ENCODE measurements at places on chromosomes 1 and 21. TPM values are rescaled to one million over a fixed set of nuclear protein-coding genes. Genes with fewer than 3 reads are reported as not detected.
A peak's percentile ranks its signal among the peaks of the same experiment; 100 is the strongest.

Gene RRAGC
- polyA plus RNA-seq, result 28.6 TPM

Gene ADARB1
- polyA plus RNA-seq, result 12.1 TPM

Gene APCS
- 0.06 TPM for polyA plus RNA-seq

Gene GREM2
- 14.6 TPM for polyA plus RNA-seq

Gene AUNIP
- 2.0 TPM for polyA plus RNA-seq

Gene S100A1
- 2.8 TPM for polyA plus RNA-seq

GRCh38 chr1:5570931-5571330, 421.3 kb downstream of the NPHP4 start:
- no peaks in the 10 kb centered on the region for H3K27me3 ChIP-seq
- no peaks in the 10 kb centered on the region for H3K36me3 ChIP-seq
- no peak overlapping the region for H3K27ac ChIP-seq
- no peak overlapping the region for H3K4me3 ChIP-seq
- DNase-seq, result no peak

- no peaks in the 10 kb centered on the region for H3K36me3 ChIP-seq
- H3K27ac ChIP-seq, result no peak overlapping the region
- DNase-seq, result no peak
- no peaks in the 10 kb centered on the region for H3K27me3 ChIP-seq
- peaks cover 8% of the 10 kb centered on the region for H3K4me1 ChIP-seq
- H3K4me3 ChIP-seq, result no peak overlapping the region
These were observed 272.9 kb downstream of the KAZN start for GRCh38 chr1:14871218-14871970.

DNA sequence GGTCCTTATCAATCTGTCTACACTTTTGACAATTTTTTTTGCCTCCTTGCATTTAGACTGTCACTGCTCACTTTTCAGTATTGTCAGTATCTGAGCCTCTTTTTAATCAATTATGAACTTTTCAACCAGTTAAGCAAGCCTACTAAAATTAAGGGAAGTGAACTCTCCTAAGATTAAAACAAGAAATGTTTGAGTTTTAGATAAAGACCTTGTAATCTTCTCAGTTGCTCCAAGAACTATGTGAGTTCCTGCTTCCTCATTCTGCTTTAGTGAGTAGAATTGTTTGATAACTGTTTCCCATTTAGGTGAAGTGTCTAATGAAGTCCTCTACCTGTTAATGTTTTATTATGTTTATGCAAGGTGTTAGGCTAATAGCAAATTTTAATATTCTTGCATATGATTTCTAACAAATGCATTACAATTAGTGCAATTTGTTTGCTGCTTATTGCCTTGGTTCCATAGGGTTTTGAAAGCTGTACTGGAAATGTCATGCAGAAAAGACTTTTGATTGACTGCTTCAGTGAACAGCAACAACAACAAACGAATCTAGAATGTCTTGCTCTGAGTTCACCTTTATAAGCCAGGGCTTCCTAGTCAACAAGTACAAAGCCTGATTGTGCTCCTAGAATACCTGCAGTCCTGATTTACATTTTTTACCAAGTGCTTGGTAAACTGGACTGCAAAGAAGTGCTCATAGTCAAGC, 40.9 kb downstream of the PLA2G4A start:
- no peaks in the 10 kb centered on the region for H3K4me1 ChIP-seq
- H3K27ac ChIP-seq, result no peak overlapping the region
- no peaks in the 10 kb centered on the region for H3K36me3 ChIP-seq
- DNase-seq, result no peak

- peaks cover 9% of the 10 kb centered on the region for H3K36me3 ChIP-seq
- no peak for DNase-seq
- H3K4me3 ChIP-seq, result no peak overlapping the region
- no peak overlapping the region for H3K27ac ChIP-seq
- H3K4me1 ChIP-seq, result peaks cover 11% of the 10 kb centered on the region
These were observed 5.1 kb downstream of the BEND5 start for GRCh38 chr1:48771561-48771960.

DNA sequence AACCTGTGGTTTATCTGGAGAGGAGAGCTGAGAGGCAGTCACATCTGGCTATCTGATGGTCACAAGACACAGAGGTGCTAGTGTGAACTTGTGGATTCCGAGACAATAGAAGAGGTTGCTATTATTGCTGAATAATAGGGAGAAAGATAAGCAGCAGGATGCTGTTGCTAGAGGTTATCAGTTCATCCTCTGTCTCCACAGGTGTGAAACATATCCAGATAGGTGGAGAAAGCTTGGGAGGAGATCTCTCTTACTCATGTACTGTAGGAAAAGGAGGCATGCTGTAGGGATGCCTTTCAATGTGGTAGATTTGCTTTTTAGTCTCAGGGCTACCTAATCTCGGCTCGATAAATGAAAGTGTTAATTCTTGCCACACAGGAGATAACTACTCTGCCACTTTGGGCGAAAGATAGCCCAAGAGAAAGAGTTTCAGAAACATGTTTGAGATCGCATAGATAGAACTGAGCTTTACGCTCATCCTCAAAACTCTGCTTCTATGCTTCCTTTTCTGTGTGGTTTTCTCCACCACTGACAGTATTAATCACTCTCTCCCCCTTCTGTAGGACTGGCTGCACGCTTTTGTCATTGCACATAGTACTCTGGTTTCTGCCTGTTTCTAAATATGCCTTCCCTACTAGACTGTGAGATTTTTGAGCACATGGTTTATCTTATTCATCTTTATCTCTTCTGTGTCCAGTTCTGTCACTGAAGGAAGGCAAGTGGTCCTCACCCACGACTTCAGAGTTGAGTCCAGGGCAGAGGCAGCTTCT, 36.7 kb upstream of the PLXNA2 start:
- H3K4me1 ChIP-seq, result no peaks in the 10 kb centered on the region
- H3K36me3 ChIP-seq, result no peaks in the 10 kb centered on the region
- no peak overlapping the region for H3K4me3 ChIP-seq

DNA sequence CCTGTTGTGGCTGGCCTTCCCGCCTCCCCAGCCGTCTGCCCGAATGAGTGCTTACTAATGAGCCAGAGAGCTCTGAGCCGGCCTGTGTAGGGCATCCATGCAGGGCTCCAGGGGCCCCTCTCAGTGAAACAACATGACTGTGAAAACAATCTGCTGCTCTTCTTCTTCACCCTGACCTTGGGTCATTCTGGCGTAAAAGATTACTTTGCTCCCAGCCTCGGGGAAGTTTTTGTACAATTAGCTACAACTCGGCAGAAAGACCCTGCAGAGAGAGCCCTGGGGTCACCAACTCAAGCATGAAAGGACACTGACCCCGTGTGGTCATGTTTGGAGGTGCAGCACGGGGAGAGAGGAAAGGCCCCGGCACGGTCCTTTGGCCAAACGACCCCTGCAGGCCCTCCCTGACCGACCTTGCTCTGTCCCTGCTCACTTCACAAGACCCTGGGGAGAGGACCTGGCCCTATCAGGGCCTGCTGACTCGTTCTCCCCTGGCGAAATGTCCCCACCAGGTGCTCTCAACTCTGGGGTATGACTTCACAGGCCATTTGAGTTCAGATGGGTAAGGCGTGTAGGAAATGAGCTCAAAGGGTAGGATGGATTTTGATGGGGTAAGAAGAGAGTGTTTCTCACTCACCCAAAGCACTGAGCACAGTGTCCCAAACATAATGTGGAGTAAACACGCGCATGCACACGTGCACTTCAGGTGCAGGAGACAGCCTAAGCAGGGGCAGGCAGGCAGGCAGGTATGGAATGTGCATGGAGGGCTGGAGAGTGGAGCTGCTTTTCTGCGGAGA, 22.9 kb upstream of the FAM20B start:
- no peaks in the 10 kb centered on the region for H3K27me3 ChIP-seq
- H3K4me3 ChIP-seq, result no peak overlapping the region
- no peaks in the 10 kb centered on the region for H3K36me3 ChIP-seq
- peak; percentile 82 for DNase-seq

DNA sequence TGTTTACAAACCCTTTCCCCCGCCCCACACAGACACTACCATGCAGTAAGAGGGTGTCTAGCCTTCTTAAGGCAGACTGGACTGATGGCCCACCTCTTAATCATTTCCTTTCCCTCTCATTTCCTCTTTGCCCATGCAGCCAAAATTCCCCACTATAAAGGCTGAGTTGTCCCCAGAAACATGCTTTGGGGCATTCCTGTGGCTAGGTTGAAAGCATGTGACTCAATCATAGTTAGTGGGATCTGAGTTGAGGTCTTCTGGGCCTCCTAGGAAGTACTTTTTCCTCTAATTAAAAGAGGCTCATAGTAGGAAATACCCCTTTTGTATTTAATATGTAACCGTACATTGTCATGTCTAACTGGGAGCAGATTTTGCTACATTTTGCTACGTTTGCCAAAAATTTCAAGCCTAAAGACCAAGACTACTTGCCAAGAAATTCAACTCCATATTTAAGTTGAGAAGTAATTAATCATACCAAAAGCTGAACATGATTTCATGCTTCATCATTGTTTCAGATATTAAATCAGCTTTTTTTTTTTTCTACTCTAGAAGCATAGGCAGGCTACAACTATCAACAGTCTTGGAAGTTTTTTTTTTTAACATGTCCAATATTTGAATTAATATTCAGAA, 174.7 kb downstream of the ADGRL4 start:
- H3K27ac ChIP-seq, result no peak overlapping the region
- no peaks in the 10 kb centered on the region for H3K36me3 ChIP-seq
- no peaks in the 10 kb centered on the region for H3K27me3 ChIP-seq
- no peaks in the 10 kb centered on the region for H3K4me1 ChIP-seq
- no peak overlapping the region for H3K4me3 ChIP-seq

DNA sequence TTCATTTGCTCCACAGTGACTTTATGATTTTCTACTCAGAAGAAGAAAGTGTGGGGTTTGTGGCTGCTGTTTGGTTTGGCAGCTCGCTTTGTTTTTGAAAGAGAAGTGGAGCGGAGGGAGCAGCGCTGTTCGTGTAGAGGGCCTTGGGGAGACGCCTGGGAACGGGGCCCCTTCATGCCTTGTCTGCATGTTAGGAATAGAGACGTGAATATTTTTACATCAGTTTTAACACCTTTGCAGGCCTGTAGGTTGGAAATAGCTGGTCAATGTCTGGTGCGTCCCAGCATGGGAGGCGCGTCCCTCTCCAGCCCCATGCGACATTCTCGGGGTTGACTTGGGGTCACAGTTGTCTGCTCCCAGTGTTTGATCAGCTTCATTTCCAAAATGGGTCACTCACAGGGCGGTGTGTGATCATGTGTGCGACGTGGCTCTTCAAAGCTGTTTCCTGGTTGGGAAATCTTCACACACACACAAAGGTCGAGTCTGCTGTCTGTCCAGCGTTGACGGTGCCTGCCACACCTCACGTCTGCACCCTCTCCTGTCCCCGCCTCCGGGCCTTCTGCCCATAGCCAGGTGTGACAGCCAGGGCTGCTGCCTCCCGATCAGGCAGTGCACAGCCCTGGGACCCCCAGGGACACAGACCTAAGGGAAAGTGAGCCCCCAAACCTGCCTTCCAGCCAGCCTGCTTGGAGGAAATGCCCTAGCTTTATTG, 149.2 kb downstream of the PSMG1 start:
- H3K4me1 ChIP-seq, result peaks cover 18% of the 10 kb centered on the region
- peak overlapping the region; percentile 50 for H3K27ac ChIP-seq
- no peak overlapping the region for H3K4me3 ChIP-seq
- no peaks in the 10 kb centered on the region for H3K27me3 ChIP-seq
- H3K36me3 ChIP-seq, result no peaks in the 10 kb centered on the region

GRCh38 chr1:181661569-181661968, 178.3 kb downstream of the CACNA1E start:
- no peak overlapping the region for H3K4me3 ChIP-seq
- no peaks in the 10 kb centered on the region for H3K27me3 ChIP-seq
- DNase-seq, result no peak
- no peaks in the 10 kb centered on the region for H3K4me1 ChIP-seq
- H3K36me3 ChIP-seq, result no peaks in the 10 kb centered on the region
- no peak overlapping the region for H3K27ac ChIP-seq

GRCh38 chr1:61277121-61277690, 194.8 kb downstream of the NFIA start:
- no peaks in the 10 kb centered on the region for H3K36me3 ChIP-seq
- no peak overlapping the region for H3K4me3 ChIP-seq
- H3K4me1 ChIP-seq, result no peaks in the 10 kb centered on the region
- H3K27me3 ChIP-seq, result no peaks in the 10 kb centered on the region

- peaks cover 42% of the 10 kb centered on the region for H3K36me3 ChIP-seq
- no peak overlapping the region for H3K27ac ChIP-seq
- peaks cover 10% of the 10 kb centered on the region for H3K4me1 ChIP-seq
- no peak for DNase-seq
- H3K4me3 ChIP-seq, result no peak overlapping the region
These were observed 11.7 kb downstream of the FAM151A start for GRCh38 chr1:54611621-54612020.

DNA sequence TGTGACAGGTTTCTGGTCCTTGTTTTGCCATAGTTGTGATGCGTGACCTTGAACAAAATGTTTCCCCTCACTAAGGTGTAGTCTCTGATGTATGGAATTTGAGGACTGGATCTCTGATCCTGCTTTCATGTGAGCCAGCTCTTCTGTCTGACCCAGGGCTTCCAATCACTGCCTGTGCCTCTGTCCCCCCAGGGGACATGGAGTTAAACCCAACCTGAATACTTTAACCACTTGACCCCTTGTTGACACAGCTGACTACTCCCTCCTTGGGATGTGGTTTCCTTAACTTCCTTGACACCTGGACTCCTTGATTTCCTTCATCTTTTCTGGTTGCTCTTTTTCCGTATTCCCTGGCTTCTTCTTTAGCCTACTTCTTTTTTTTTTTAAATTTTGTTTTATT, 36.0 kb upstream of the SSBP3 start:
- no peaks in the 10 kb centered on the region for H3K36me3 ChIP-seq
- H3K27ac ChIP-seq, result no peak overlapping the region
- DNase-seq, result no peak
- H3K4me1 ChIP-seq, result no peaks in the 10 kb centered on the region
- H3K4me3 ChIP-seq, result no peak overlapping the region
- H3K27me3 ChIP-seq, result no peaks in the 10 kb centered on the region

DNA sequence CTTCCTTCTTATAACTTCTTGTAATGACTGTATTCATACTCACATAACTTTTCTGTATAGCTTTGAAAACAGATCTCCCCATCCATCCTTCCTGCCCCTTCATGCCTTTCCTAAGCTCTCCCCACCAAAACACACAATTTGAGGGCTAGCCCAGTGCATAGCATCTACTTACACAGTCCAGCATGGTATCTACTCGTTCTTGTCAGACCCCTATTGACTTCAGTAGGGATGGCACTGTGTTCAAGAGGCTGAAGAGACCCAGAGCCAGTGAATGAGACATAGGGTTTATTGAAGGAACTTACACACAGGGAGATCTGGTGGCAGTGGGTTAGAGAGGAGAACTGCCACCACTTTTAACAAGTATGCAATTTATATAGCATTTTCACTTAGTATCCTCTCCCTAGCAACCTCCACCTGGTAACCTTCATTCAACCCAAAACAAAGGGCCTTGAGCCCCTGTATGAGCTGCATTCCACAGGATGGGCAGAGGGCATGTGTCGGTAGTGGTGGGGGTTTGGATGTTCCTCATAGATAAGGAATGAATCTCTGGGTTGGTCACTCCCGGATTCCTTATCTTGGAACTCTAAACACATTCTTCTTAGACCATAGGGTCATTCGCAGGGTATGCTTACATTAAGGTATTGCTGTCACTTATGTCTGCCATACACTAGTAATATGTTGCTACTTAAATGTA, 64.9 kb upstream of the GNG12 start:
- H3K36me3 ChIP-seq, result no peaks in the 10 kb centered on the region
- no peak overlapping the region for H3K27ac ChIP-seq
- no peak overlapping the region for H3K4me3 ChIP-seq
- H3K27me3 ChIP-seq, result no peaks in the 10 kb centered on the region
- no peak for DNase-seq
- H3K4me1 ChIP-seq, result peaks cover 8% of the 10 kb centered on the region

- no peak overlapping the region for H3K27ac ChIP-seq
- no peaks in the 10 kb centered on the region for H3K36me3 ChIP-seq
- H3K4me1 ChIP-seq, result no peaks in the 10 kb centered on the region
- peak; percentile 11 for DNase-seq
- no peak overlapping the region for H3K4me3 ChIP-seq
These were observed 50.2 kb downstream of the DENND1B start for GRCh38 chr1:197725044-197725443.
